ENCODE measurements at places on chromosomes 5 and 9.

- DNase-seq: no peak
Observed at GRCh38 chr9:95368377-95369160, 51.1 kb upstream of the FANCC start.

GRCh38 chr5:130462516-130462915 is 558.3 kb downstream of the CHSY3 start:
- no peak for DNase-seq

GRCh38 chr5:55771175-55771655 is 33.4 kb downstream of the DDX4 start:
- no peak for DNase-seq

GRCh38 chr5:148911386-148911785 is 85.0 kb downstream of the ADRB2 start:
- no peak for DNase-seq

DNA sequence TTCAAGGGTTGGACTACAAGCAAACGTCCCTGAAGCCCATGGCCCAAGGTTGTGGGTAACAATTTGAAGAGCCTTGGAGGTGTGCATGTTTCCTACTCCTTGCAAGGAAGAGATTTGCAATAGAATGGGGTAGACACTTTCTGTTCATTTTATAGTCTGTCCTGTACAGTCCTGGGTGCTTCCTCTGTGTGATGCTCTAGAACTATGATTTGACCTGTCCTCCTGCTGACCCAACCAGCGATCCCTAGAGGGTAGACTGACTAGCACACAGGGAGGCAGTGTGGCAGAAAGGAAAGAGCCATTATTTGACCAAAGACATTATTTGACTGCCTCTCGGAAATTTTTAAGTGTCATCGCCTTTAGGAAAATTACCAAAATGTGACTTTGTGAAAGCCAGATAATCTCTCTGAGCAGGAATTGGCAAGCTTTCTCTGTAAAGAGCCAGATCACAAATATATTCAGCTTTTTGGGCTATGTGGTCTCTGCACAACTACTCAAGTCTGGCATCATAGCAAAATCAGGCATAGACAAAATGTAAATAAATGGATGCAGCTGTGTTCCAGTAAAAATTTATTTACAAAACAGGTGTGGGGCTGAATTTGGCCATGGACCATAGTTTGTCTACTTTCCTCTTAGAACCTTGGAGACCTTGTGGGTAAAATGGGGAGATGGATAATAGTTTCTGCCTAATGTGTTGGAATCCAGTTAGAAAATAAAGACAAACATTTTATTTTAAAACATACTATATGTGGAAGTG is 106.8 kb downstream of the DMRT2 start:
- DNase-seq: peak; percentile 24

DNA sequence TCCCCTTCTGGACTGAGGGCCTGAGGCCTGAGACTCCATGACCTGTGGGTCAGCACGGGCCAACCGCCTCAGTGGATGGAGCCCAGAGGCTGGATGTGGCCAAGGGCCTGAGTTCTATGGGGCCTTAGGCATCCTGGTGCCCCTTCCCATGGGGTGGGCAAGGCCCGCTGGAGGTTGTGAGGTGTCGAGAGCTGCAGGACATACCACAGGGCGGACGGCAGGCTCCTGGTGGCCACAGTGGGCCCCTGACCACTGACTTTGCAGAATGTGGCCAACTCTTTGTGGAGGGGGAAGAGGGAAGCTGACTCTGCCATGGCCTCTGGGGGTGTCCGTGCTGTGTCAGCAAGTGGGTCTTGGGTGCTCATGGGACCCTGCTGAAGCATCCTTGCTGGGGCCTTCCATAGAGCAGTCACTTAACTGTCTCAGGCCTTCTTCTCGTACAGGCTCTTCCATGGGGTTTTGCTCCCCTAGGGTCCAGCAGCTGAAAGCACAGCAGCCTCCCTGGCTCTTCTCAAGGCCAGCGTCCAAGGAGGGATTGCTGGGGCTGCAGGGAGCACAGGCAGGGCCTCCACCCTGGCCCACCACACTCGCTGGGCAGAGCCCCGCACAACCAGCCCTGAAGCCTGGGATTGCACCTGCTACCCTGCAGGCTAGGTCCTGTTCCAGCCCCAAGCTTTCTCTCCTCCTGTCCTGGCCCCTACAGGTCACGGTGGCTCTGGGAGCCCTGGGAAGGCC is 21.6 kb upstream of the SLC9A3 start:
- DNase-seq: no peak

DNA sequence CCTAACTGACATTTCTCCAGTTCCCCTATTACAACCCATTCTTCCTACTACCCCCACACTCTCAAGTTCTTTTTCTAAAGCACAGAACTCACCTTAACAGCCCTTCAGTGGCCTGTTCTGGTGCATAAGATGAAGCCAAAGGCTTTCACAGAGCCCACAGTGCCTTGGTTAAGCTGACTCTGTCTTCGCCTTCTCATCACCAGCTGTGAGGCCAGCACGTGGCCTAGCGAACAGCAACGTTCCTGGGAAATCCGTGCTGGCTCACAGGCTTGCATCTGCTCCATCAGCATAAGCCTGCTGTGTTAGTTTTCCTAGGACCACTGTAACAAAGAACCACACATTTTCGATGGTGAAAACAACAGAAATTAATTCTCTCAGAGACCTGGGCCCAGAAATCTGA is 67.9 kb upstream of the LPAR1 start:
- no peak for DNase-seq

GRCh38 chr5:57411982-57412381 is 70.6 kb downstream of the ACTBL2 start:
- no peak for DNase-seq

- DNase-seq: peak; percentile 65
Observed at GRCh38 chr5:157271740-157272271, 5.9 kb downstream of the CYFIP2 start.

DNA sequence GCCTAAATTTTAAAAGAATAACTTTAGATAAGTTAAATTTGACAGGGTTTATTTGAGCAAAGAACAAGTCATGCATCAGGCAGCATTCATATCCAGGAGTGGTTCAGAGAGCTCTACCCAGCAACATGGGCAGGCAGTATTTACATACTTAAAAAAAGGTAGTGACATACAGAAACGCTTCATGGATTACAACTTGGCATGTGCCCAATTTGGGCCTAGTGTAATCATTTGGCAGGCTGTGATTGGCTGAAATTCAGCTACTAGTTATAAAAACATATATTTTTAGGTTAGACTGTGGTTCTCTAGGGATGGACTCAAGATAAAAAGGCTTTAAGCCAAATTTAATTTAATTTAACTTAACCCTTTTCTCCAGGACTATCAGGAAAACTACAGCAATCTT is 374.0 kb upstream of the ADAMTS16 start:
- DNase-seq: no peak

DNA sequence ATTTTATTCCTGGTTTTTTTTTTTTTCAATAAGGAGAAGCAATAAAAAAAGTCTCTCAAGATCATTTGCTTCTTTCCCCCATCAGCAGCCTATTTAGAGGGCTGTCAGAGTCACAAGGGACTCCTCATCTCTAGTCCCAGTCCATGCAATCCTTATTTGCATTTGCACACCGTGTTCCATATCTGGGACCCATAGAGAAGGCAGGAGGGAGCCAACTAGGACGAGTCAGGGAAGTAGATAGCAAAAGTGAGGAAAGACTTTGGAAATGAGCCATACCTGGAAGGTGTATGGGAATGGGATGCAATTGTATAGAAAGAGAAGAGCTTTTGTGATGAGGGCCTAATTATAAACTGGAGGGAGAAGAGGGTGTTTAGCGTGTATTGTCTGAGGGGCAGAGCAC is 160.0 kb downstream of the PIK3R1 start:
- DNase-seq: no peak

DNA sequence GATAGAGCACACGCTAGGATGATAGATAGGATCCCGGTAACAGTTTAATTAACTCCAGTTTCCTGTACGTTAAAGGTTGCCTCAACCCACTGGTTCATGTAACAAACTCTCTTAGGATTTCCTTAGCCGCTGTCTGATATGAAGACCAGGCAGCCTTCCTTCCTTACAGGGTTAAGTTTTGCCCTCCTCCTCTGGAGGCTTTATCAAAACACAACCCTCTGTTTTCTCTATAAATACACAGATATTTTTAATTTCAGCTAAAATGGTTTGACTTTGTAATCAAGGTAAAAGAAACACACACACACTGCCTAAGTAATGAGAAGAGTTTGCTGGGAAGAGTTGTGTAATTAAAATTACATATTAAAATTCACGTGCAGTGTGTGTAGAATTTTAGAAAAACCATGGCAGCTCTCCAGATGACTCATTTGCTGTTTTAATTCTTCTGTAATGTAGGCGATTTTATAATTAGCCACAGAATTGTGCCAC is 369.8 kb downstream of the CSNK1G3 start:
- no peak for DNase-seq

- DNase-seq: no peak
Observed at GRCh38 chr9:1294641-1295258, 244.6 kb downstream of the DMRT2 start.

GRCh38 chr5:139108063-139108824 is 89.9 kb downstream of the SIL1 start:
- DNase-seq: peak; percentile 56

- peak; percentile 96 for DNase-seq
Observed at GRCh38 chr5:122774861-122775549, at the start of gene SNX2. SNX2 (plus strand) TSS chr5:122775080; CDS start chr5:122775104, 24 bp downstream.

GRCh38 chr9:134375430-134376385 is 49.5 kb downstream of the RXRA start:
- peak; percentile 83 for DNase-seq

DNA sequence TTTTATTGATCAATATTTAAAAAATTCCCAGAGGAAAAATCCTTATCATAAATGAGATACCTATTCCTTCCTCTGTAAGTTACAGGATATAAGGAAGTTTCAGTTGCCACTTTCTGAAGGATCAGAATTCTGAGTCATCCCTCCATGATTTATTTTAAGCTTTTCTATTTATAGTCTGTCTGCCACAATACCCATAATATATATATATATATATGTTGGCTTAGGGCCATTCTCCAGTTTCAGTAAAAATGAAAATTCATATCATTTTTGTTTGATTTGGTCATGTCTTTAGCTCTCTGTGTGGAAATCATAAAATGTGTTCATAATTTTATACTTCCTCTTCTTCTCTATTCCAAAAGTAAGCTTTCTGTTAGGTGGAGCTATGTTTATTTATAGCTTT is 215.8 kb upstream of the CYLC2 start:
- no peak for DNase-seq

GRCh38 chr9:18666348-18666747 is 192.4 kb downstream of the ADAMTSL1 start:
- DNase-seq: no peak

DNA sequence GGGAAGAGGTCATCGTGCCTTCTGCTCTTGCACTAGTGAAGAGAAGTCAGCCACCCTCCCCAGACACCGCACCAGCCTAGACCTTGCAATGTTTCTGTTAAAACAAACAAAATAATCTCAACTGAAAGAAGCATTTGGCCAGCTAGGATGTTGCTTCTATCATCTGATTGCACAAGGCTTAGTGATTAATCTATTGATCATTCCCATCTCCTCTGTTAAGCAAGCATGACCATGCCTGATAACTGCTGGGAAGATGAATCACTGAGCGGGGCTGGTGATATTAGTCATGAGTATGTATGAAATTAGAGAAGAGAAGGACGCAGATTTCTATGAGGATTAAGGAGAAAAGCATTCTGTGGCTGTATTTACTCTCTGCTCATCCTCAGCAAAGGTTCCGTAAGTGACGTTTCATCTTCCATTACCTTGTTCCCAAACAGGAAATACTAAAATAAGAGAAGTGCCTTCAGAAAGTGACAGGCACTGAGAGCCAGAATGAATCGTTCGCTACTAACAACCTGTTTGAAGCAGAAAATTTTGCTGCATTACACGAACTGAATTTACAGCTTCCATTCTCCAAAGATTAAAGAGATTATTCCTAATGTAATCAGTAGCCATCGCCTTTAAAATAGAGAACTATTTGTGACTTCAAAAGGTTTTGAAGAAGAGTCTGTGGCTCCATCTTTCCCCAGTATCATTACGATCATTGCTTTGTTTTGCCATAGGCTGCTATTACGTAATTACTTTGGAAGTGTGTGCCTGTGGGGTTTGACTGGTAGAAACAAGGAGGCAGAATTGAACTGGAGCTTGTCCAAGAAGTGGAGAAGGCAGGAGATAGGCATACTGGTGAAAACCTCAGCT is 219.1 kb downstream of the MED10 start:
- no peak for DNase-seq

GRCh38 chr9:138048184-138048583 is 170.6 kb downstream of the CACNA1B start:
- DNase-seq: no peak

DNA sequence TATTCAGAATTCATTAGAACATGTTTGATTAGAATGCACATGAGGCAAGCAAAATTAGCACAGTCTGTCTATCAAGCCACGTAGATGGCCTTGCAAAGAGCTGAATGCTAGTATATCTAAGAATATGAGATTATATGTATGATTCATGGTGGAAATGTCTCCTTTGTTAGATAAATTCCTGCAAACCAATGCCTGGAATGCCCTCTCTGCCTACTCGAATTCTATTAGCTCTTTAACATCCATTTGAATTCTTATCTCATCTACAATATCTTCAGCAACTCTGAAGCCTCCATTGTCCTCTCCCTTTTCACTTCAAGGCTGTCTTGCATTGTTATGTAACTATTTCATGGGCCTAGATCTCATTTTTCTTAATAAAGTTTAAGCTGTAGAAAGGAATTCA is 205.5 kb downstream of the TMC1 start:
- no peak for DNase-seq

DNA sequence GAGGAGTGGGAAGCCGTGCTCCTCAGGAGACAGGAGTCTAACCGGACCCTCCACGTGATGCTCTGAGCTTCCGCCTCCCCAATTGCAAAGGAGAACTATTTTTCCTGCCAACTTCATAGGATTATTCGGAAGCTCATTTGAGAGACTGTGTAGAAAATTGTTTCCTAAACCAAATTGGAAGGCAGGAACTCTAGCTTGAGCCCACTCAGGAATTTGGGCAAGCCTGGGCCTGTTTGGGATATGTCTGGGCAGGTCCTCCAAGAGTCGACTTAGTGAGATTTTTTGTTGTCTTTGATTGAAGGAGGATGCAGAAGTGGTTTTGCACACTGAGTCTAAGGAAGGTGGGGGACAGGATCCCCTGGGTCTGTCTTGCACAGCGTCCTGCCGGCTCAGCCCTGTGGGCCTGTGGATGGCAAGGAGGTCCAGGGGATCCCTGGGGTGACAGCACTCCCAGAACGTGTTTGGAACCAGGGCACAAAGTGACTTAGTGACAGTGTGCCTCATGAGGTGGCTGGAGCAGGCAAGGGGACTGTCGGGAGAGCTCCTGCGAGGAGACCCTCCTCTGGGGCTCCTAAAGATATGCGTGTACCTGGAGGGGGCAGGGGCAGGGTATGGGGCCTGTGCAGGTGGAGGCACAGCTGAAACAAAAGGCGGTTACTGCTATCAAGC is 283.3 kb downstream of the NSG2 start:
- no peak for DNase-seq

All from femur (tissue), 1 donor.